ENCODE measurements at places on chromosomes 4 and X.

GRCh38 chr4:117550085-117550484 is 464.7 kb upstream of the TRAM1L1 start:
- DNase-seq, result no peak

DNA sequence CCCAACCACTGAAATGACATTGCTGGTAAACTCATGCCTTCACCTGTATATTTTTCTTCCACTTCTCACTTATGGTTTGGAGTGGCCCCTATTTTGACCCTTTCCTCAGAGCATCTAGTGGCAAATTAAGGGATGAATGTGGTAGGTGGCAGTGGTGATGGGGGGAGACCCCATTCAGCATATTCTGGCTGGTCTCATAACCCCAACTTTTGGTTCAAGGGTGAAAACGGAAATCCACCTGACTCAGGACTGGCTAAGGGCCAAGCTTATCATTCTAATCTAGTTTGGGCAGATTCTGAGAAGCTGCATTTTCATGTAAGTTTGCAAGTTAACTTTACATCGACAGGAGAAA is 47.0 kb upstream of the NSUN7 start:
- DNase-seq, result no peak

DNA sequence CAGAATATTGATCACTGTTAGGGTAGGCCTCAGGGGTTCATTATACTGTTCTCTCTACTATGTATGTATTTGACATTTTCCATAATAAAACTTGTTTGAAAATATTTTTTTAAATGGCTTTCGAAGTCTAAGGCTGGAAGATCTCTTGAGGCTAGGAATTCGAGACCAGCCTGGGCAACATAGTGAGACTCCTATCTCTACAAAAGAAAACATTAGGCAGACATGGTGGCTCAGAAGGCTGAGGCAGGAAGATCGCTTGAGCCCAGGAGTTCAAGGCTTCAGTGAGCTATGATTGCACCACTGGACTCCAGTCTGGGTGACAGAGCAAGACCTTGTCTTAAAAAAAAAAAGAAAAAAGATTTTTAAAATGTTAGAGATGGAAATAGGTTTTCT is 15.5 kb upstream of the TBC1D14 start:
- no peak for DNase-seq

DNA sequence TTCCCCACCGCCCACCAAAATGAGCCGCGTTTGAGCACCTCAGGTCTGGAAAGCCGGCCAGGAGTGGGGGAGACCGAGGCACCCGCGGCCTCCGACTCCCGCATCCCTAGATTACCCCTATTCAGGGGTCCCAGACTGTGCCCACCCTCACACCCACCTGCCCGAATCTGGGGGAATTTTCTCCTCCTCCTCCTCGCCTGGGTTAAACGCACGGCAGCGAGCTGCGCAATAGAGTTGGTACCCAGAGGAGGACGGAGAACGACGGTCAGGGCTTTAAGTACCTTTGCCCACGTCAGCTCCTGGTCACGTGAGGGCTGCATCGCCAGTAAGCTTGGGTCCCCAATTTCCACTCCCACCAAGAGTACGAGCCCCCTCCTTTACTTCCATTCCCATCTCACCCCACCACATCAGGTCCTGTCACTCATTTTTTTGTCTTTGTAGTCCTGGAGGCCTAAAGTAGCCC is at the start of gene ARMCX2:
TSS of gene ARMCX2 (minus strand) at position 250 of the 463 bp plus-strand sequence. CDS start 2,262 bp downstream, outside the sequence.
- DNase-seq, result peak; percentile 8

GRCh38 chr4:186957952-186958555 is 234.4 kb upstream of the FAT1 start:
- no peak for DNase-seq

DNA sequence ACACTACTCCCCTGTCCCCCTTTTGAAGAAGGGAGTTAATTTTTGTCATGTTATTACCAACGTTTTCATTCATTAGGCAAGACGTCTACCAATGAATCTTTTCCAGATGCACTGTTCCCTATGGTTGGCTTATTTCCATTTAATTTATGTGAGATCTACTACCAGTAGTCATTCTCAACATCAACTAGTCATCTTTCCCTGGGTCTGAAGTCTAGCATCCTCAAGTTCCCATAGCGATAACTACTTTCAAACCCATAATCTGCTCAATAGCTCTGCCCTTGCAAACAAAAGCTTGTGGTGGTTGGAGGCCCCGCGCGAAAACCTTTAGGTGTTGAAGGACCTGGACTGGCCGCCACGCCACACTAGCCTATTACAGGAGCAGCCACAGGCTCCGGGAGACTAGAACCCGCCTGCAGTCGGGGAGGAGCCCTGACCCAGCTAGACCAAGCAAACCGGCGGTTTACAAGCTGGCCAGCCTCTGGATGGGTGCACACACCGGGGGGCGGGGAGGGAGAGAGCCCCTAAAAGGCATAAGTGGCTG is 746 bp downstream of the PPAT start:
- DNase-seq, result no peak

DNA sequence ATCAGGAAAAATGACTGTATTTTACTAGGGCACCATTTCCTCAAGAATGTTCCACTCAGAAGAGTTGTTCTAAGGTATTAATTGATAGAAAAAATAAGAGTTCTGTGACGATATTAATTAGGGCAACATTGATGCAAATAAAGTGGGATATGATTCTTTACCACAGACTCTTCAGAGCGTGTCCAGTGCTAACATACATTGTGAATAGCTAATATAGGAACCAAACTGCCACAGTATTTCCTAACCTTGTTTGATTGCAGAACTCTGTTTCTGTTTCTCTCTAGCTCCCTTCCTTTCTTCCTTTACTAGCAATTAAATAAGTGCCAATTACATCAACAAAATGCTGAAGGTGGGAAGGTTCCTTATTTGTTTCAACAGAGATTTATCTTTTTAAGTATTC is 154.1 kb upstream of the CPEB2 start:
- no peak for DNase-seq

- no peak for DNase-seq
Measured at GRCh38 chr4:76799718-76800117, 98.2 kb downstream of the SOWAHB start.

DNA sequence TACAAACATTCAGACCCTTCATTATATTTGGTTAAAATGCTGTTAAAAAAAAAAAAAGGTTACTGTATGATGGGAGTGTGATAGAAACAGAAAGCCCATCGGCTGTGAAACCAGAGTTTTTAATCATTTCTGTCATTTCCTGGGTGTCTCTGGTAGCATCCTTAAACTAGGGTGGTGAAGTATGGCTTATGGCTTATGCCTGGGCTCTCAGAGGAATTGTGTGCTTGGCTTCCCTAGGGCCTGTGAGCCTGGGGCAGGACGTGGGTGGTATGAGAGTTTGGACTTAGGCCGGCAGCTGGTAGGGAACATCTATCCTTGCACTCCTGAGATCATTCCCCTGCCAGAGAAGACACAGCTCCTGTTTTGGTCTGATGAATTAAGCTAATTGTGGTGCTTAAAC is 52.2 kb downstream of the DCUN1D4 start:
- DNase-seq, result peak; percentile 13

DNA sequence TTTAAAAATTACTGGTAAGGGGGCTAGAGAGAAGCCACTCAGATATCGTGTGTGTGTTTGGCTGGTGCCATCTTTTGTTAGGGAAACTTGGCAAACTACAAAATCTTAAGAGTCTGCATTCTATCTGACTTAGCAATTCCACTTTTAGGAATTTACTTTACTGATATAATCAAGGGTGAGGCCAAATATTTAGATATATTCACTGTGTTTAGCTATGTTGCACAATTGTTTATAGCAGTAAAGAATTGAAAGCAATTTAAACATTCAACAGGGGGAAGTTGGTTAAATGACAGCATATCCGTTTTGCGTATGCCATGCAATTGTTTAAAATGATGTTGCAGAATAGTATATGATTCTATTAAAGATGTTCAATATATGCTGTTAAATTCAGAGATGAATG is 6.4 kb upstream of the HERC3 start:
- no peak for DNase-seq

DNA sequence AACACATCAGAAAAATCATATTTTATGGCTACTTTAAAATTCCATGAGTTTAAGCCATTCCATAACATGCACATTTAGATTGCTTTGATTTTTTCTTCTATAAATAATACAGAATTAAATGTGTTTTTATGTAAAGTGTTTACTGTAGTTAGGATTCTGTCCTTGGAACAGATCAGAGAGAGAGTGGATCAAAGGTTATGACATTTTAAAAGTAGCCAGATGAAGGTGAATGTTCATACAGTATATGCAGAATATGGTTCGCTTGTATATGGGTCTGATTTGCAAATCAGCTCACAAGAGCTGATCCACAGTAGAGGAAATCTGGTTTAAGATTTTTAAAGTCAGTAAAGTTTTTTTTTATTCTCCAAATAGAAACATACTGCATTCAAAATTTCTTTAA is 7.2 kb upstream of the PALLD start:
- DNase-seq, result no peak

DNA sequence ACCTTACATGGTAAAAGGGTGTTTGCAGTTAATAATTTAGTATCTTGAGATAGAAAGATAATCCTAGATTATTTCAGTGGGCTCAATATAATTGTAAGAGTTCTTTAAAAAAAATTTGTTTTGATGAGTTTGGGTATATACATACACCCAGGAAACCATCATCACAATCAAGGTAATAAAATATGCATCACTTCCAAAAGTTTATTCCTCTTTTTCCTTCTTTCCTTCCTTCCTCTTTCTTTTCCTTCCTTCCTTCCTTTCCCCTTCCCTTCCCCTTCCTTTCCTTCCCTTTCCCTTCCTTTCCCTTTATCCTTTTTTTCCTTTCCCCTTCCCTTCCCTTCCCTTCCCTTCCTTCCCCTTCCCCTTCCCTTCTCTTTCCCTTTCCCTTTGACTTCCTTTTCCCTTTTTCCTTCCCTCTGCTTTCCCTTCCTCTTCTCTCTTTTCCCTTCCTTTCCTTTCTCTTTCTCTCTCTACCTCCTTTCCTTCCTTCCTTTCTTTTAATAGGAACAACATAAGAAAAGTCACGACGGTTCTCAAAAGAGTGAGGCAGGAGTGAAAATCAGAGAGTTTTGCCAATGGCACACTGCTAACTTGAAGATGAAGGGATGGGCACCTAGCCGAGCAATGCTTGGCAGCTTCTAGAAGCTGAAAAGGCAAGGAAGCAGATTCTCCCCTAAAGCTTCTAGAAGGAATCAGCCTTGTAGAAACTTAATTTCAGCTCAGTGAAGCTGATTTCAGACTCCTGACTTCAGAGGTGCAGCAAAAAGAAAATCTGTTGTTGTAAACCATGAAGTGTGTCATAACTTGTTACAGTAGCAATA is 2050.2 kb upstream of the AGA start:
- DNase-seq, result no peak

- no peak for DNase-seq
Measured at GRCh38 chr4:4607336-4608213, 65.7 kb upstream of the STX18 start.

DNA sequence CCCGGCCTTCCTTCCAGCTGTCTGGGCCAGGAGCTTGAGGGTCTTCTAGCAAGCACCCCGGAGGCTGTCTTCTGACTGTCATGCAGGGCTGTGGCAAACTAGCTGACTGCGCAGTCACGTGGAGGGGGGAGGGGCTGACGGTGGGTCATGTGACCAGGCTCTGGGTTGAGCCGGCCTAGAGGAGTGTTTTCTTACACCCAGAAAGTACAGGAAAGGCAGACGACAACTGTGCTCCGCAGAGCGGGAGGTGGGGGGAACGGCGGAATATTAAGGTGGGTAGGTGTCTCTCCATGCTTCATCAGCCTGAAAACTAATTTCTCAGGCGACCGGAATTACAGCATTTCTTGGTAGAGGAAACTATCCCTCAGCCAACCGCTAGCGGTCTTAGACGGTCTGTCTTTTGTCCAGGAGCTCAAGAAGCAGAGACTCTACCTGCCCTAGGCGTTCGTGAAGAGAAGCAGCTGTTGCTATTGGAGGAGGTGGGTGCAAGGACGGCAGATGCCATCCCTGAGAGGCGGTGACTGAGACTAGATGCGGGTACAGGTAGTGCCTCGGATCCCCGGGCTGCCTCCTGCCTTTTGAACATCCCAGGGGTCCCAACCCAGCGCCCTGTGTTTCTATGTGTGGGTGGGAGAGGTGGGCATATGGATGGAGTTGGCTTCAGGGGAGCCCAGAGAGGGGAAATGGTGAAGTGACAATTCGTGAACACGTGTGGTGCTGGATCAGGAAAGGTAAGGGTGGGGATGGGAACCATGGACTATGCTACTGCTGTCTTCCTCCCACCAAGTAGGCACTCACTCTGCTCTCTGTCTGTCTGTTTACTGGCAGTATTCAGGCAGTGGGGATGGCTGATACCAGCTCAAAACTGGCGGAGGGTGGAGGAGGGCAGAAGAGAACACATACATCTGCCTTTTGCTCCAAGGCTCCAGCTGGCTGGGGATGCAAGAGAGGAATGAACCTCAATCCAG is 8.8 kb downstream of the GPRASP1 start:
- DNase-seq, result peak; percentile 35

- no peak for DNase-seq
Measured at GRCh38 chr4:30653291-30653690, 66.9 kb upstream of the PCDH7 start.

DNA sequence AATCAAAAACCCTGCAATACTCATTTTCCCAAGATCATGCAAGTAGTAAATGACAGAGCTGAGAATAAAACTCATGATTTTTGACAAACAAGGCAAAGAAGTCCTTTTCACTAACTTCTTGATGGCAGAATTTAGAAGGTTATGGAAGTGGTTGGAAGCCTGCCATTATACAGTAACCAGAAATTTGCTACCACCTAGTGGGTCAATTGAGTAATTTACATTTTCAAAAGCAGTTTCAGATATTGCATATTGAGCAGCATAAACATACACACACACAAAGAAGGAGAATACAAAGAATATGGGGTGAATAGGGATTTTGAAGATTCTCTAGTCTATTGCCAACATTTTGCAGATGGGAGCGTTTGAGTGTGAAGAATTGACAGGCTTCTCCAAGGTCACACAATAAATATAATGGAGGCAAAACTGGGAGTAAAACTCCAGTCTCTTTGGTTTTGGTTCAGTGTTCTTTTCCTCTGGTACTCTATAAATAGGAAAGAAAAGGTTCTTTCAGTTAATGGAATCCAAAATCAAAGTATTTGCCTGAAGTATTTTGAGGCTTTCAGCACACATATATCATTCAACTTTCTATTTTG is 70.2 kb downstream of the GC start:
- DNase-seq, result no peak

DNA sequence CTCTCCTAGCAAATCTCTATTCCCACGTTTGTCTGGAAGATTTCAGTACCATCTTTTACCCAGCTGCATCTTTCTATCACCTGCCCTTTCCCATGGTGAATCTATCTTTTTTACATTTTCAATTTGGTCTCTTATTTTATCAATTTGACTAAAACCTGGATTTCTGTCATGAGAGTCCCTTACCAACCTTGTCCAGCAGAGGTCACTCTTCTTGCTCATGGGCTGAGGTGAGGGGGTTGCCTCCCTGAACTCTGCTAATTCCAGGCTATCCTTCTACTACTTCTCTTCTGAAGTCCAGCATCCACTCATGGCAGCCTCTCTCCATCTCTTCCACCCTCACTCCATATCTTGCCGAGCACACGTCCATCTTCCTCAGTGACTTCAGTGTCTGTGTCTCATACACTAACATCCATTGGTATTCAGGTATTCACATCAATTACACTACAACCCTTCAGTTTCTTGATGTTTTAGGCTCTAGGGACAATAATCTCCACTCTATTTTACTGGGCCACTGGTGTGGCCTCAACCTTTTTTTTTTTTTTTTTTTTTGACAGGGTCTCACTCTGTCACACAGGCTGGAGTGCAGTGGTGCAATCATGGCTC is 17.8 kb upstream of the ZNF827 start:
- DNase-seq, result peak; percentile 31

- DNase-seq, result no peak
Measured at GRCh38 chr4:3206439-3207100, 42.4 kb upstream of the MSANTD1 start.

- no peak for DNase-seq
Measured at GRCh38 chr4:159413306-159413943, 310.5 kb downstream of the RAPGEF2 start.

- no peak for DNase-seq
Measured at GRCh38 chr4:111945014-111945413, 200.2 kb upstream of the FAM241A start.

Measured in GM19239 (cell line).